ENCODE measurements at places on chromosomes 11 and 22.

DNA sequence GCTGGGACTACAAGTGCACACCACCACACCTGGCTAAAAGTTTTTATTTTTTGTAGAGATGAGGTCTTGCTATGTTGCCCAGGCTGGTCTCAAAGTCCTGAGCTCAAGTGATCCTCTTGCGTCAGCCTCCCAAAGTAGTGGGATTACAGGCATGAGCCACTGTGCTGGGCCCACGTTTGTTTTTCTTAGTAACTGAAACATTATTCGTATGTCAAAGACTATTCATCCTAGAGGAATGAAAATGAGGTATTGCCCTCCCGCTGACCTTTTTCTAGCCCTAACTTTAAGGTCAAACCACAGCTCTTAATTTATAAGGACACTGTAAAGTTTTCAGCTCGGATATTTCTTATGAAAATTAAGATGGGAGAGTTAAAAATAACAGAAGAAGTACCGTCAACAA lies 33.2 kb upstream of the PAX6 start:
- no peak for DNase-seq
- no peak overlapping the region for H3K27ac ChIP-seq
- H3K36me3 ChIP-seq = no peaks in the 10 kb centered on the region

DNA sequence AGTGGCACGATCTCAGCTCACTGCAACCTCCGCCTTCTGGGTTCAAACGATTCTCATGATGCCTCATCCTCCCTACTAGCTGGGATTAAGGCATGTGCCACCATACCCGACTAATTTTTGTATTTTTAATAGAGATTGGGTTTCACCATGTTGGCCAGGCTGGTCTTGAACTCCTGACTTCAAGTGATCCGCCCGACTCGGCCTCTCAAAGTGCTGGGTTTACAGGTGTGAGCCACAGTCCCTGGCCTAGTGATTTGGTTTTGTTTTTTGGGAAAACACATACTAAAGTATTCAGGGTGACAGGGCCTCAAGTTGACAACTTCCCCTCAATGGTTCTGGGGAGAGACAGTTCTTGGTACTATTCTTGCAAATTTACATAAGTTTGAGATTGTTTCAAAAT lies 22.1 kb downstream of the TNRC6B start:
- H3K4me1 ChIP-seq = peaks cover 73% of the 10 kb centered on the region
- no peak overlapping the region for H3K4me3 ChIP-seq
- no peak for DNase-seq
- no peak overlapping the region for H3K27ac ChIP-seq
- peaks cover 20% of the 10 kb centered on the region for H3K36me3 ChIP-seq

- H3K4me1 ChIP-seq = no peaks in the 10 kb centered on the region
- no peak overlapping the region for H3K27ac ChIP-seq
- no peaks in the 10 kb centered on the region for H3K27me3 ChIP-seq
- DNase-seq = no peak
Observed at GRCh38 chr11:17558916-17559315, 11.9 kb downstream of the OTOG start.

DNA sequence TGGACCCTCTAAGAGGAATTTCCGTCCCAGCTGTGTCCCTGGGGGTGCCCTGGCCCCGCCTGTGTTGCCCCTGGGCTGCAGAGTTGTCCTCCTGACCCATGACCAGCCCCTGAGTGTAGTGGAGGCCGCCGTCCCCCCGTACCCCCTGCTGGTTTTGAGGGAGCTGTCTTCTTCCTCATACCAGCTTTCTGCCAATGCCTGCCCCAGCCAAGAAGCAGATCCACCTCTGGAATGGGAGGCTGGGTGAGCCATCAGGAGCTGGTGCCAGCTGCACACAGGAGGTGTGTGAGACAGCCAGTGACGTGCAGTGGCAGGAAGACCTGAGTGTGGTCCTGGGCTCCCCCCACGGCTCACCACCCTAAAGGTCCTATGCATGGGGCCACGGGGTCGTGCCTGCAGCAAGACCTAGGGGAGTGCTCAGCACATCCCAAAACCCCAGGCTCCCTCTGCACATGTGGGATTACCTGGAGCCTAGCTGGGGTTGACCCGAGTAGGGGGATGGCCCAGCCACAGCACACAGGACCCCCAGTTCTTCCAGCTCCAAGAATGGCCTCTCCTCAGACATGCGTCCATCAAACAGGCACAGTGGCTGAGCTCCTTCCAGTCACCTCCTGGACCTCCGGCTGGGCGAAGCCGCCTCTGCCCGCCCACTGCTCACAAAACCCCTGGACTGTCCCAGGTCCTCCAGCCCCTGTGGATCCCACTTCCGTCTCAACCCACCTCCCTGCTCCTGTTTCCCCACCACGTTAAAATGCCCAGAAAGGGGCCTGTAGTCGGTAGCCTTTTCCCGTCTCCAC lies 647.6 kb downstream of the BRD1 start:
- H3K27ac ChIP-seq = no peak overlapping the region
- H3K27me3 ChIP-seq = no peaks in the 10 kb centered on the region
- no peak overlapping the region for H3K4me3 ChIP-seq
- no peaks in the 10 kb centered on the region for H3K36me3 ChIP-seq

DNA sequence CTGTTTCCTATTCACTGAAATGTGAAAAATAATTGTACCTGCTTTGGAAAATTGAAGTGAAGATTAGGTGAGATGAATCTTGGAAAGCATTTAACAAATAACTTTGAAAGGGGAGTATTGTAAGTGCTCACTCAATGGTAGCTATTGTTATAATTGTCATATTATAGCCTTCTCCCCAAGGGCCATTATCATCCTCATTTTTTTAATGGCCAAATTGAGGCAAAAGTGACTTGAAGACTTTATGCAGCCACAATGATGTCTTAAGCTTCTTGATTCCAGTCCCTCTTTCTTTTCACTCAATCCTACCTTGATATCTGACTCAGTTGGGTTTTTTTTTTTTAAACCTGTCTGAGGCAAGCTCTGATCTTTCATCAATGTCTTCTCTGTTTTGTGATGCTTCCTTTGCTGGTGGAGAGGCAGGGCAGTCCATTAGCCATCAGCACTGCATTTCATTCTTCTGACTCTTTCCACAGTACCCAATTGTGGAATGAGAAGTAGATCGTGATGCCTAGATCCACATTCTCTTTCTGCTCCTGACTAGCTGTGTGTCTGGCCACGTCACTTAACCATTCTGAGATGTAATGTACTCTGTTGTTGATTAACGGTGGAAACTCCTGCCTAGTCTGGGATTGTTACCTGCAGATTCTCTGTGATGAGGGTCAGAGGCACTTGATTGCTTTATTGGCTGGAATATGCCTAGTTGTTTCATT lies 101.4 kb downstream of the DBX1 start:
- H3K36me3 ChIP-seq = no peaks in the 10 kb centered on the region
- no peak for DNase-seq
- H3K4me1 ChIP-seq = no peaks in the 10 kb centered on the region
- no peak overlapping the region for H3K4me3 ChIP-seq

DNA sequence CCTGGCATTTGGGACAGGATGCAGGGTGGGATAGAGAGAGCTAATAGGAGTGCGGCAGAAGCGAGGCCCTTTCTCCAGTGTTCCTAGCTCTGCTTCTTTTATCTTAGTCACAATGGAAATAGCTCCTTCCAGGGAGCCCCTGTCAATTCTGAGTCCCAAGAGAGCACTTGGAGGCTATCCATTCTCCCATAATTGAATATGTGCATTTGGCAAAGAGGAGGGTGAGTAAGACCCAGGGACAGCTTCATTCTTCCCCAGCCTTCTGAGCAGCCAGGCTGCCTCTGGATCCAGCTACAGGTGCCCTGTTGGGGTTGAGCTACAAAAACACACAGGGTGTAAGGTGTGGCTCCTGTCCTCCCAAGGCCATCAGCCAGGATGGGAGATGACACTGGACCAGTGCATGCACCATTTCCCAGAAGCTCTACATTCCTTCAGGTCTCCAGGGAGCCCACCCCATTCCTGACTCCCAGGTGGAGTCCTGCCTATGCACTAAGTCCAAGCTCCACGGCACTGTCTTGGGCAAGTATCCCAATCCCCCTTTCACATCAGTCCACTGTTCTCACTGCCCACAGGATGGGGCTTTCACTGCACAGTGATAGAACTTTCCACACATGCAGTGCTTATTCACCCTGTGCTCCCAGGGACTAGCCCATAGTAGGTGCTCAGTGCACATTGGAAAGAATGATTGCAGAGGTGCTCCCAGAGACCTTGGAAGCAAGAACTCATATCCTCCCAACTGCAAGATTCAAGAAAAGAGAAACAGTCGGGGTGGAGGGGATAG lies 6.2 kb downstream of the MS4A10 start:
- no peak overlapping the region for H3K4me3 ChIP-seq
- H3K27me3 ChIP-seq = peaks cover 6% of the 10 kb centered on the region
- H3K27ac ChIP-seq = no peak overlapping the region
- DNase-seq = no peak
- no peaks in the 10 kb centered on the region for H3K36me3 ChIP-seq

GRCh38 chr11:16606784-16607674 lies 131.4 kb upstream of the C11orf58 start:
- peaks cover 8% of the 10 kb centered on the region for H3K36me3 ChIP-seq
- H3K27me3 ChIP-seq = peaks cover 48% of the 10 kb centered on the region
- H3K4me1 ChIP-seq = peaks cover 20% of the 10 kb centered on the region
- peak overlapping the region; percentile 63 for H3K4me3 ChIP-seq
- DNase-seq = no peak

GRCh38 chr11:69686856-69687255 lies 11.7 kb upstream of the LTO1 start:
- H3K4me1 ChIP-seq = peaks cover 7% of the 10 kb centered on the region
- peaks cover 15% of the 10 kb centered on the region for H3K27me3 ChIP-seq
- no peak overlapping the region for H3K27ac ChIP-seq
- no peak for DNase-seq
- H3K36me3 ChIP-seq = no peaks in the 10 kb centered on the region

GRCh38 chr11:111715142-111715816 lies 50.9 kb downstream of the PPP2R1B start:
- H3K36me3 ChIP-seq = peaks cover 22% of the 10 kb centered on the region
- H3K4me1 ChIP-seq = peaks cover 1% of the 10 kb centered on the region
- no peak for DNase-seq
- no peaks in the 10 kb centered on the region for H3K27me3 ChIP-seq

GRCh38 chr11:129443276-129443675 lies 67.6 kb downstream of the BARX2 start:
- H3K36me3 ChIP-seq = no peaks in the 10 kb centered on the region
- no peaks in the 10 kb centered on the region for H3K27me3 ChIP-seq
- H3K4me1 ChIP-seq = peaks cover 8% of the 10 kb centered on the region
- H3K4me3 ChIP-seq = no peak overlapping the region

- H3K4me3 ChIP-seq = no peak overlapping the region
- peaks cover 10% of the 10 kb centered on the region for H3K27me3 ChIP-seq
- no peaks in the 10 kb centered on the region for H3K36me3 ChIP-seq
- no peak for DNase-seq
- H3K27ac ChIP-seq = no peak overlapping the region
- no peaks in the 10 kb centered on the region for H3K4me1 ChIP-seq
Observed at GRCh38 chr11:16727806-16728205, 10.6 kb upstream of the C11orf58 start.

DNA sequence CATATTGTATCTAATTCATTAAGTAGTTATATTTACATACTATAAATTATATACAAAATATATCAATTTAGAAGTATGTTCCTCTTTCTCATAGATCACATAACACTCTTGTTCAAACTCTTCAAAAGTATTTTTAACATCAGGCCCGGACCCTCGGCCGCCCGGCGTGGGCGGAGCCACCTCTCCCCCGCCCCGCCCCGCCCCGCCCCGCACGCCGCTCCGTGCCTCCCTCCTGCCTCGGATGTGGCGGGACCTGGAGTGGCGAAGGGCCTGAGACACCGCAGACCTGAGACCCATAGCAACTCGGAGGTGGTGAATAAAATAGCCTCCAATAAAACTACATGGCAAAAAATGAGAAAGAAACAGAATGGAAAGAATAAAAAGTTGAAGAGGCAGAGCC lies 105.9 kb upstream of the BDNF start:
- no peak for DNase-seq
- H3K4me3 ChIP-seq = no peak overlapping the region
- H3K27ac ChIP-seq = no peak overlapping the region
- H3K4me1 ChIP-seq = no peaks in the 10 kb centered on the region

GRCh38 chr22:27133019-27133431 lies 475.6 kb downstream of the MIAT start:
- no peak overlapping the region for H3K4me3 ChIP-seq
- H3K27ac ChIP-seq = no peak overlapping the region
- no peaks in the 10 kb centered on the region for H3K36me3 ChIP-seq
- peaks cover 5% of the 10 kb centered on the region for H3K27me3 ChIP-seq
- DNase-seq = no peak
- H3K4me1 ChIP-seq = peaks cover 7% of the 10 kb centered on the region

DNA sequence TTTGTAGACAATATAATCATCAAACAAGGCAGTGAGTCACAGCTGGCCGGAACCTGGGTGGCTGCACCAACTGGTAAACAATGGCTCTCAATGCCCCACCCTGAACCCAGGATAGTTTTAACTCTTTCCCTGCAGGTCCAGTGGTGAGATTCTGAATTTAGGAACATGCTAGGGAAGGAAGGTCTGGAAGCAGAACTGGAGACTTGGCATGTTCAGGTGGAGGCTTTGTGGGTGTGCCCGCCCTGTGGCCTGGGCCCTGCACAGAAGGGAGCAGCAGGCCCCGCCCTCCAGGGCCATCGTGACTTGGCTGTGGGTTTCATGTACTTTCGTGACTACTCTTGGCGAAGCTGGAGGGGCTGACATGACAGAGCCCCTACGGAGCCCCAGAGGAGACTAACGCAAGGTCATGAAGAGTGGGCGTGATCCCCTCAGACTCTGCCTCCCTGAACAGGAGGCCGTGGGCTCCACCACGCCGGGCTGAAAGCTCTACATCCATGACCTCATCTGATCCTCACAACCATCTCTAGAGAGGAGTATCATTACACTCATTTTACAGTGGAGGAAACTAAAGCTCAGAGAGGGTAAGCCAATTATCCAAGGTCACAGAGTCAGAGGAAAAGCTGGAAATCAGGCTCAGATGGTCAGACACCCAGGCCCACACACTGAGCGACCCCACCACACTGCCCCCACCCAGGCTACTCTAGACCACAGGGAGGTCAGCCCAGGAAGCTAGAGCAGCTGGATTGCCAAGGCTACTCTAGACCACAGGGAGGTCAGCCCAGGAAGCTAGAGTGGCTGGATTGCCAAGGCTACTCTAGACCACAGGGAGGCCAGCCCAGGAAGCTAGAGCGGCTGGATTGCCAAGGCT lies 27.3 kb downstream of the MAFF start:
- H3K4me3 ChIP-seq = no peak overlapping the region
- DNase-seq = no peak
- peaks cover 8% of the 10 kb centered on the region for H3K4me1 ChIP-seq
- peak overlapping the region; percentile 20 for H3K27ac ChIP-seq
- peaks cover 9% of the 10 kb centered on the region for H3K36me3 ChIP-seq
